ENCODE measurements at places on chromosomes 7 and 10.

DNA sequence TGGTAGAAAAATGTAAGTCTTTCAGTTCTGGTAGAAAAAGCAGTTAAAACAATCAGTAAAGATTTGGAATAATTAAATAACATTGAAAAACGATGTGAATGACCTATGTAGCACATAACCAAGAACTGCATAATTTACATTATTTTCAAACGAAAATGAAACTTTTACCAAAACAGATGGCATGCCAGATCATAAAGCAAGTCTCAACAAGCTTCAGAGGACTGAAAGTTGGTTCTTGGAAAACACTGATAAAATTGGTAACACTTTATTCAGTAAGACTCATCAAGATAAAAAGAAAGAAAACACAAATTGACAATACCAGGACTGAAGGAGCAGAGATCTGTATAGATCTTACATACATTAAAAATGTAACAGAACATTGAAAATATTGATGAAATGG, 92.8 kb downstream of the VIPR2 start:
- no peak for DNase-seq

GRCh38 chr10:130054021-130054420, 56.6 kb downstream of the C10orf143 start:
- no peak for DNase-seq

DNA sequence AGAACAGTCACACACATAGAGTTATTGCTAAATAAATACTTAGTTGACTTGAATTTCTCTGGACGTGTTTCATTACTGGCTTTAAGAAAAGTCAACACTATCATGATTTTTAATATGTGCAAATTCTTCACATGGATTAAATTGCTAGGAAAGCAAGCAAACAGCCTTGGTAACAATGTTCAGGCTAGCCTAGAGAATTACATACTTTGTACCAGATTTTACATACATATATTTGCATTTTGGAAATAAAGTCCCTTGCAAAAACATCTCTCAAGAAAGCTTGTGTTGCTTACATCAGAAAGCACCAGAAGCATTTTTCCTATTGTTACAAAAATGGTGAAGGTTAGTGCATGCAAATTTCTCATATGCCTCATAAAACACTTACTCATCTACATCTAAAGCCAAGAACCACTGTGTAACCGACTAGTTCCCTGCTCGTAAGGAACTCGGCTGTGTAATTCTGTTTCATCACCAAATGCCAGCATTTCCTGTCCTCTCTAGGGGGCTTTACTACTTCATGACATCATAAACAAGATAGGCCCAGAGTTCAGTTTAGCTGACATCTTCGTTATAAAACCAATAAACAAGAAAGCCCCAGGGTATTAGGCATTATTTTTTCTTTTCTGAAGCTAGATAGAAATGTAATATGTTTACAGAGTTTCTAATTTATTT, 87.8 kb downstream of the CFAP58 start:
- DNase-seq = no peak

- DNase-seq = peak; percentile 15
Measured at GRCh38 chr10:107814865-107815487, 650.5 kb upstream of the SORCS1 start.

DNA sequence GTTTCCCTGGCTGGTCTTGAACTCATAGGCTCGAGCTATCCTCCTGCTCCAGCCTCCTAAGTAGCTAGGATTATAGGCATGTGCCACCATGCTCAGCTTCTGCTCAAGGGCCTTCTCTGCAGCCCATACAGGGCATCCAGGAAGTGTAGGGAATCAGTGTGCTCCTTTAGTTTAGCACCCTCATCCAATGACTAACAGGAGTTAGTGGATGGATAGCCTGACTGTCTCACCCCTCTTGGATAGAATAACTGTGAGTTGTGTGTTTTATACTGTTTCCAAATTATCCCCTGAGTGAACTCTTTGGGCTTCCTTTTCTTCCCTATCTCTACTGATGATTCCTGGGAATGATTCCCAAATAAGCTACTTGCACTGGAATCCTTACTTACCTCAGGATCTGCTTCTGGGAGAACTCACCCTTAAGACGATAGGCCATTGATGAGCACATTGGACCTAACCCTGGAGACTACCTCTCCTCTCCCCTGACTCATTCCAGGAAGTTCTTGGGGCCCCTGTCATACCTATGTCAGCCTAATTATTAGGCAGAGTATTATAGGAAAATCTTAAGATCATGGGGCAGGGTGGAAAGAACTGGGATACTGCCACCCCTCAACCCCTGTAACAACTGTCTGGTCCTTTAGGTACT, 18.5 kb downstream of the STRIP2 start:
- no peak for DNase-seq

Measured in NCI-H1436 (cell line).